ENCODE measurements at places on chromosomes 5 and 9.

DNA sequence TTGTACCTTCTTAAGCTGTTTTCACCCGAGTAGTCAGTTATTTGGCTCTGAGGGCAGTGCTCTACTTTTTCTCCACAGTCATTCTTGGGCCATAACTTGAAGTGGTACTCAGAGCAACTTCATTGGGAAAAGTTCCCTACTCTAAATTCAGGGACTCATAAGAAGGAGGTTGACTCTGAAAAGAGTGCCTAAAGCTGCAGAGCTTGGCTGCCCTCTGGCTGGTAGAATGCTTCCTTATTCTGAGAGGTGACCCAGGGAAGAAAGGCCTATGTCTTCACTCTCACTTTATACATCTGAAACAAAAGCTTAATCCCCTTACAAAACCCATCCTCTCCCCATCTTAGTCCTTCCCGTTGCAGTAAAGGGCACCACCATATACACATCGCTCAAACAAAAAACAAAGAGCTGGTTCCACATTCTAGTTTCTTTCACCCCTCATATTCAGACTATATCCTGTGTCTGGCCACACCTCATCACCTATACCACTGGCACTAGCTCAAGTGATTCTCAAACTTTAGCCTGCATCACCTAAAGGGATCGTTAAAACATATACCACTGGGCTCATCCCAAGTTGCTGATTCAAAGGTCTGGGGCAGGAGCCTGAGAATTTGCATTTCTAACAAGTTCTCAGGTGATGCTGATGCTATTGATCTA, 7.9 kb downstream of the IGIP start:
- no peak for DNase-seq

- DNase-seq, result no peak
Measured at GRCh38 chr5:136474466-136474865, 109.1 kb upstream of the TRPC7 start.

DNA sequence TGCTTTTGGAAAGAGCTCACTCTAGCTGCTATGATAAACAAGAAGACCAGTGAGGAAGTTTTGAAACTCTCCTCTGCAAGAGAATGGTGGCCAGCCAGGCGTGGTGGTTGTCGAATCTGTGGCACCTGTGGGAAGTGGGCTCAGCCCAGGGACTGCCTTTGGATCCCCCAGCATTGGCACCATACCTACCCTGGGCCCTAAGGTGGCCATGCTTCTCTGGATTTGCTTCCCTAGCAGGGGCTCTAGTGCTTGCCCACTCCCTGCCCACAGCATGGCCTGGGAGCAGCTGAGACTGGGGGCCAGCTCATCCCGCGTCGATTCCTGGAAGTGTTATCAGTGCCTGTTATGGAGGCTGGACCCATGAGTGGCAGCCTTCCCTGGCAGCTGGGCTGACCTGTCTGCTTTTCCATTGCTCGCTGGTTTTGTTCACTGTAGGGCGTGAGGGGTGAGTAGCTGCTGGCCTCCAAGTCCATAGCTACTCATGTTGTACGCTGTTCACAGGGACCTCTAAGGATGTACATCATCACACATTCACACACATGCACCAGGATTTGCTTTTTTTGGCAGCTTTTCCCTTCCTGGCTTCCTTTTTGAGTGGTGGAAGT, 2.3 kb downstream of the SLC22A4 start:
- no peak for DNase-seq

GRCh38 chr5:136192015-136192525, 892 bp downstream of the SMIM32 start:
- DNase-seq, result no peak

DNA sequence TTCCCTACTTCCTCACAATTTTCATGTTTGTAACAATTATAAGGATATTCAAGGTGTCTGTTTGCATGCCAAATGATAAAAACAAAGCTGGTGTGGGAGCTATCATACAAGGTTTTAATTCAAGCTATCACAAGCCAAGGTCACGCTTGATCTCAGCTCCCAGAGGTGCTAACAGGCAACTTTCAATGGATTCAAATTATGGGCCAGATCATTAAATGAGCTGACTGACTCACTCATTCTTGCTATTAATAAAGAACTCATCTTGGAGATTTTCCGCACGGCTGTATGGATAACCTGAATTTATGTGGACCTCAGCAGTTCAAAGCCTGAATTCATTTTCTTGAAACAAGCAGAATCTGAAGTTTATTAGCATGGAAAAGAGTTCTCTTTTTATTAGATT, 267.3 kb upstream of the CDH6 start:
- no peak for DNase-seq

DNA sequence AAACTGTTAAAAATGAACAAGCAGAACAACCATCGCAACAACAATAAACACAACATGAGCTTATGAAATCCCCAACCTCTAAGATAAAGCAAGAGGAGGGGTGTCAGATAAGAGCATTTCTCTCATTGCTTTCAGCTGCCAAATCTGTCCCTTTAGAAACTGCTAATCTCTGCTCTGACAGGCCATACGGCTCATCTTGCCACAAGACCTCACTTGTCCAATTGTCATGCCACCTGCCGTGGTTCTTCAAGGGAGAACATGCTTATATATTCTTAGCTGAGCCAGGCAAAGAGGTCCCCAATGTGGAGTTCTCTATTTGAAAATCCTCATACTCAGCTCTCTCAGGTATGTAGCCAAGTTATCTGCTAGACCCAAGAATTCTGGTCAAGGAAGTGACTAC, 405.0 kb upstream of the TNC start:
- DNase-seq, result no peak

Measured in CD4-positive, alpha-beta T cell treated with Interleukin-2 at 100 ng/mL for 4 hours (primary cell).